Pancreas (tissue), 10 donors: ENCODE measurements at places on chromosomes 12 and 14. TPM values are rescaled to one million over a fixed set of nuclear protein-coding genes. Genes with fewer than 3 reads are reported as not detected.

DNA sequence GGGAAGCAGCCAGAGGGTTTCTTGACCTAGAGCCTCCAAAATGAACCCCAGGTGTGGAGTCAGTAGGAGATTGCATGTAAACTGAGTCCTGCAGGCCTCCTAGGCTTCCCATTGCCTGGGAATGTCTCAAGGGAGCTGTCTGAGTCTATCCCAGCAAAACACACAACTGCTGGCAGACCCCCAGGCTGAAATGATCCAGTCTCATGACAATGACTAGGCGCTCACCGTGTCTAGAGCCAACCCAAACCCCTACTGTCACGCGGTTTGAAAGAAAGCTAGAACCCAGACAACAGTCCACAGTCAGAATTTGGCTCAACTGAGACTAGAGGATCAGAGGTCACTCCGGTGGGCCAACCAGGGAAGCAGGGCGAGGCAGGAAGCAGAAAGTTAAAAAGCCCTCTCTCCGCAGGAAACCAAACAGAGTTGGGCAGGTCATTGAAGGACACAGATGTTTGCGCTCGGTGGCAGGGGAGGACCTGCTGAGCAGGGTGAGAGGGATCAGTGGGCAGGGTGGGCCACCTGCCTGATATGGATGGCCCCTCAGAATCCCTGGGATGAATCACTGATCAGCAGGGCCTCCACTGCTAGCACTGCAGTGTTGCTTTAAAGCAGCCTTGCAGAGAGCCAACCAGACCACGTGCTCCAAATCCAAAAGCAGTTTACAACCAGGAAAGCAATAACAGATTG, 23.8 kb downstream of the ACTN1 start:
- DNase-seq = no peak

DNA sequence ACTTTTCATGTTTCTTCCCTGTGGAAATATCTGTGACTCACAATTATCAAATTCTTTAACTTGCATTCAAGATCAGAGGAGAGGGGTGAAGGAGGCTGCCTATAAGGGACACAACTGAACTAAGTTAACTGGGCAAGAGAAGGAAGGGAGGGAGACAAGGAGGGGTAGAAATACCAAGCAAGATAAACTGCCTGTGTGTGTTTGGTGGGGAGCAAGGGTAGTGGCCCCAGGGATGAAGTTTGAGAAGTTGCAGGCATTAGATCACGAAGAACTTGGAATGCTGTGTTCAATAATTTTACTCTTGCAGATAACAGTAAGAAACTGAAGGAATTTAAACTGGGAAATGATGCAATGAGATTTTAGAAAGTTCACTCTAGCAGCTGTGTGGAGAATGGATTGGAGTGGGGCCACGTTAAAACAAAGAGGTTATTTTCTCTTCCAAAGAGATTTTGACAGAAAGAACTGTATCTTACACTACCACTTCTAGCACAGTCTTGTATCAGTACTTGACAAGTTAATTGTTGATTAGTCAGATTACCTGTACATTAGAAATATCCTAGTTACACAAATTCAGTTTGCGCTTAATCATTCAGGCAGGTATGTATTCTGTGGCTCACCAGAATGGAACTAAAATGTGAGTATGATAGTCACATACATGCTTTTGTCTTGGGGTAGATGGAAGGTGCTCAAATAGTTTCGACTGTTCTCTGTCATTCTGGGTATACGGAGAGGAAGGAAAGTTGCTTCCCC, 7.4 kb downstream of the PKP2 start:
- no peak for DNase-seq

DNA sequence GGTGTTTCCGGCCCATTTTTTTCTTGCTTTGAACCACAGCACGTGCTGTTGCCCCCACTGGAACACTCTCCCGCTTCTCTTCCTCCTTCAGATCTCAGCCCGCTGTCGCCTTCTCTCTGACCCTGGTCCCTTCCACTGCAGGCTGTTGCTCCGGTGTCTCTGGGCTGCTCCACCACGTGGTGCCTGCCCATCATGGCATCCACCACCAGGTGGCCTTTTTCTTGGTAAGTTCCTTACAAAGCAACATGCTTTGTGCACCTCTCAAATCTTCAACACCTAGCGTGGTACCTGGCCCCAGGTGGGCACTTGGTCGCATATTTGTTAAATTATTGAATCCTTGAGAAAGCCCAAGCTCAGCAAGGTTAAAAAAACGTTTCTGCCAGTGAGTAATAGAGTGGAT, 19.1 kb downstream of the TUNAR start:
- DNase-seq = peak; percentile 18

KICS2 gene
- 7.7 TPM for total RNA-seq

DNA sequence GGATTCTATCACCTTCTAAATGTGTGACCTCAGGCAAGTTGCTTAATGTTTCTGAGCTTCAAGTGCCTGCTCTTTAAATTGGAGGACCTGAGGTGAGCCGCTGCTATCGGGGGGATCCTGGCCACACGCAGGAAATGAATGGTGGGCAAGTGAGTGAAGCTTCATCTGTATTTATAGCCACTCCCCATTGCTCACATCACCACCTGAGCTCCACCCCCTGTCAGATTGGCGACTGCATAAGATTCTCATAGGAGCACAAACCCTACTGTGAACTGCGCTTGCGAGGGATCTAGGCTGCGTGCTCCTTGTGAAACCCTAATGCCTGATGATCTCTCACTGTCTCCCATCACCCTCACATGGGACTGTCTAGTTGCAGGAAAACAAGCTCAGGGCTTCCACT, 158.6 kb upstream of the CCND2 start:
- DNase-seq = no peak
